Putamen (tissue), 1 donor: ENCODE measurements at places on chromosomes 13 and 19.
A peak's percentile ranks its signal among the peaks of the same experiment; 100 is the strongest.

- DNase-seq, result no peak
Observed at GRCh38 chr19:5068233-5069072, 99.5 kb downstream of the KDM4B start.

DNA sequence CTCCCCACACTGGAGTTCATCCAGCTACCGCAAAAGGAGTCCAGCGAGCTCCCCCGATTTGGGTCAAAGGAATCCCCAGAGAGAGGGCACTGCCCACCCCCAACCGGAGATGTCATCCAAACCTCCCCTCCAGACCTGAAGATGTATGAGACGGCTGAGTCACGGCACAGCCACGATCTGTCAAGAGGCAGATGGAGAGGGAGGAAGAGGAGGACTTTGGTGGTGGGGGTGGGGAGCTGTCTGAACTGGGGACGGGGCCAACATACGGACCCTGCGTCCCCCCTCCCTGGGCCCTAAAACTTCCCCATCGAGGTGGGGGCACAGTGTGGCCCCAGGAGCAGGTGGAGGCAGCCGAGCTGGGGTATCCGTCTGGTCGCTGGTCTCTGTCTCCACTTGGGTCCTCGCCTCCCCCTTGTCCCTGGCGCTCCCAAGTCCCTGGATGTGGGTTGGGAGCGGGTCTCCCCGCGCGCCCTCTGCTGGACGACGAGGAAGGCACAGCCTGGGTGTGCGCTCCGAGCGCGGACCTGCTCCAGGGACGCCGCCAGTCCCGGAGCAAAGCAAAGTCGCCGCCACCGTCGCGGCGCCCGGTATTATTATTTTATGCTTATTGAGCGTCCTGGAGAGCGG is 3.8 kb downstream of the PDE4A start:
- DNase-seq, result no peak

DNA sequence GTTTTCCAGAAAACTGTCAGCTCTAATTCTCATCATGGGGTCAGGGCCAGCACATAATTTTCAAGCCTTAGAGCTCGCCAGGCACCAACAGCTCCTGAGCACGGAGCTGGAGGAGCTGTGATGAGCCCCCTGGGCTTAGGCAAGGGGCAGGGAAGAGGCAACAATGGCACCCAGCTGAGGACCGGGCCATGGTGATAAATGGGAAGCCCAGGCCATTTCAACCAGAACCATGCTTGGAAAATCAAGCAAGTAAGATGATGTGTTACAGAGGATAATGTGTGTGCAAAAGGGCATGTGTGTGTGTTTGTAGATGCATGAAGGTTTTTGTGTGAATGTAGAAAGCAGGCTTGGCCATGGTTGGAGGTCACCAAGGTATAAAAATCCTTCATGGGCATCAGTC is 66.8 kb upstream of the UBAC2 start:
- no peak for DNase-seq

GRCh38 chr19:41480336-41480735 is 37.4 kb downstream of the ERICH4 start:
- DNase-seq, result no peak

GRCh38 chr13:111029957-111030609 is 85.0 kb upstream of the ARHGEF7 start:
- no peak for DNase-seq

GRCh38 chr13:73055813-73056564 is 2.8 kb upstream of the KLF5 start:
- DNase-seq, result no peak

- DNase-seq, result no peak
Observed at GRCh38 chr13:29624997-29625396, 29.5 kb upstream of the SLC7A1 start.

GRCh38 chr13:23776698-23777574 is 112.3 kb downstream of the MIPEP start:
- no peak for DNase-seq

DNA sequence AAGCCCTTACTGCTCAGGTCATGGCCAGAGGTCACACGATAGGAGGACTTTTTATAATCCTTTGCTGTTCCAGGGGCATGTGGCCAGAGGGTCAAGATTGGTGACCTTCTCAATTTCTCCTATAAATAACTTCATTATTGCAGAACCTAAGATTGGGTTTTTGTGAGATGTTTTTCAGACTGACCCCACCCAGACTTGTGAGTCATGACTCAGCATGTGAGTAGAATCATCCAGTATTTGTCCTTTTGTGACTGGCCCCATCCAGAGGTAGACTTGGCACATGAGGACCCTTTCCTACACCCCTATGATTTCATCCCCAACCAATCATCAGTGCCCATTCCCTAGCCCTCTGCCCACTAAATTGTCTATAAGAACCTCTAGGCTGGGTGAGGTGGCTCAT is 84.5 kb upstream of the ABCC4 start:
- DNase-seq, result no peak

- DNase-seq, result no peak
Observed at GRCh38 chr13:44106266-44107152, 226.8 kb downstream of the LACC1 start.

- no peak for DNase-seq
Observed at GRCh38 chr19:46155237-46155636, 7.2 kb downstream of the IGFL2 start.

- peak; percentile 52 for DNase-seq
Observed at GRCh38 chr13:97468331-97468730, 34.4 kb downstream of the RAP2A start.
